ENCODE measurements at places on chromosomes 12 and 14.

DNA sequence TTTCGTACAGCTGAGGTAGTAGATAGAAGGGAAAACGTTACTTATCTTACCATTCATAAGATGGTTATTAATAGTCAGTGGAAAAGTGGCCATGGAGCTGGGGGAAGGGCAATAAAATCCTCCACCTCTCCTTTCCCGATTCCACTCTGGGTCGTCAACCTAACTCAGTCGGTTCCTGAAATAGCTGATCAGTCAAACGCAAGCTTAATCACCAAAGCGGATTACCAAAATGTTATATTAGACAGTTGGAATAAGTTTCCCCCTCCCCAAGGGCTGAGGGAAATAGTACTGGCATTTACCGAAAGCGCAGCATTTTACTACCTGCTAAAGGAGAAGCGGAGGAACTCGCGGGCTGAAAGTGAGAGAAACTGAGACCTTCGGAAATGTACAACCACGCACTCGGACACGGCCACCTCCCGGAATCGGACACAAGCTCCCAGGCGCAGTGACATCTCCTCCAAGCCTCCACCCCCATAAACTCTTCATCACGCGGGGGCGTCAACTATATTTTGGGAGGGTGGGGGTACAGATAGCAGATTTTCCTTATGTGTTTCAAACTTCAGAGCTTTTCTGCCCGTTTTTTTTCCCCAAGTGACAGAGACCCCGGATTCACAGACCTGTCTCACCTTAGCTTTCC, 1.2 kb downstream of the PPM1H start:
- DNase-seq, result no peak

DNA sequence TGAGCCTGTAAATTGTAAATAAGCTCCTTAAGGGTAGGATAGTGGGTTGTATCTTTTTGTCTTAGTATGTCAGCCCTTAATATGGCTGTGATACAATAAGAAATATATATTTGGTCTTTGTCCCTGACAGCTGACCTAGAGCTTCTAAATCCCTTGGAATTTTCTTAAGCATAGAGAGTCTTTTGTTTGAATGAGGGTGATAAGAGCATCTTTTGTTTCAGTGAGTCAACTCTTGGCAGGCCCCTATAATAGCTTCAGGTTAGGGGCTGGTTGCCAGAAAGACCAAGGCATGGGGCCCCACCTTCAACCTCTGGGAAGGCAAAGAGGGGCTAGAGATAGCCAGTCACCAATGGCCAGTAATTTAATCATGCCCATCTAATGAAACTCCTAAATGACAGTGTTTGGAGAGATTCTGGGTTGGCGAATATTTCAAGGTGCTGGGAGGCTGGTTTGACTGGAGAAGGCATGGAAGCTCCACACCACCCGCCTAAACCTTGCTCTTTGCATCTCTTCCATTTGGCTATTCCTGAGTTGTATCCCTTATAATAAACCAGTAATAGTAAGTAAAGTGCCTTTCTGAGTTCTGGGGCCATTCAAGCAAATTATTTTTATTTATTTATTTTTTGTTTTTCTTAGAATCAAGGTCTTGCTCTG, 10.5 kb downstream of the PALS1 start:
- DNase-seq, result no peak

DNA sequence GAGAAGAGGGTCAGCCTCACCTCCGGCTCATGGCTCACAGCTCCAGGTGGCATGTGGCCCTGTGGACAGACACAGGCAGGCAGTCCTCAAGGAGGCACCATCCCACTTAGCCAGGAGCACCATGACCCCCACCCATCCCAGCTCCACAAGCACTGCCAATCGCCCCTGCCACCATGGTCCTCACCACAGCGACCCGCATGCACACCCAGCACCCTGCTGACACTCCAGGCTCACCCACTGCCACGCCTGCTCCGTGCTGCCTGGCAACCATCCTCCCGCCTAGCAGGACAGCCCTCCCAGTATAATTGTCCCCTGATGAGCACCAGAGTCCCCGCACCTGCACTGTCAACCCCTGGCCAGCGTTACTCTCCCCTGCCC, 50.9 kb downstream of the TRPV4 start:
- no peak for DNase-seq

DNA sequence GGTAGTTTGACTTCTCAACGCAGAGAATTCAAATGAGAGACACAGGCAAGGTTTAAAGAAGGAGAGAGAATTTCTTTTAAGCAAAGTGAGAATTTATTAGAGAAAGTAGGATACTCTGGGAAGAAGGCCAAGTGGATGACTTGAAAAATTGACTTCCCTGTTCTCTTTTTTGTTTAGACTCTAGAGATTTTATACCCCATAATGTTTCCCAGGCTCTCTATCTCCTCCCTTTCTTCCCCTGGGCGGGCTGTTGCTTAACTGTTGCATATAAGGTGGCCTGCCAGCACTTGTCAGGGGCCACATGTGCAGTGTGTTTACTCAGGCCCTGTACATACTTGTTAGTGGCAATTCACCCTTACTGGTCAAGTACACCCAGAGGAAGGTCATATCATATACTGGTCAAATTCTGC, 403.7 kb downstream of the SLC6A15 start:
- no peak for DNase-seq

DNA sequence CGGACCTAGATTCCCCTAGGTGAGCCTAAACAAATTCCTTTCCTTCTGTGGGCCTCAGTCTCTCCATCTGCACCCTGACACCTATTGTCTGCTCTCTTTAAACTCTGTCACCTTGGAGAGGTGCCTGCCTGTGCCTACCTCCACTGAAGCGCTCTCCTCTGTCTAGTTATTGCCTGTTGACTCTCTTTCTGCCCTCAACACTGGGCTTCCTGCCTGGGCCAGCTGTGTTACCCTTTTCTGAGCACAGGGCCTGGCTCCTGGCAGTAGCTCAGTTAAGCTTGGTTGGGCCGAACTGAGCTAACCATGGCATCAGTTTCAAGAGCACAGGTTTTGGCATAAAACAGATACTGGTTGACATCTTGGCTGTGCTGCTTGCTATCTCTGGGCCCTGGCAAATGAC, 43.5 kb downstream of the PRMT8 start:
- DNase-seq, result no peak

DNA sequence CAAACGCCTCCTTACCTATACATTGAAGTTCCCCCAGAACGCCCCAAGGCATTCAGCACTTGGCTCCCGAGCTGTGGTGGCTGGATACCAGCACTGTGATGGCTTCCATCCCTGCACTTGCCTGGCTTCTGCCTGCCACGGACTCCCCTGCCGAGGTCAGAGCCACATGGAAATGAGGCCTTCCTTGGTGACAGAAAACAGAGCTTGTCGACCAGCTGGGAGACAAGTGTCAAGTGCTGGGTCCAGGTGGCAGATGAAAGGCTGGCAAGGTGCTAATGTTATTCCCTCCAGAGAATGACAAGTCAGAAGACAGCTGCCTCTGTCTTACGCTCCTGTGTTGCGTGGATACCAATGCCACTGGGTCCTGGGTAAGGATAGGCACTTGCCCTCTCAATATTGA, 26.2 kb upstream of the GNG2 start:
- DNase-seq, result no peak

DNA sequence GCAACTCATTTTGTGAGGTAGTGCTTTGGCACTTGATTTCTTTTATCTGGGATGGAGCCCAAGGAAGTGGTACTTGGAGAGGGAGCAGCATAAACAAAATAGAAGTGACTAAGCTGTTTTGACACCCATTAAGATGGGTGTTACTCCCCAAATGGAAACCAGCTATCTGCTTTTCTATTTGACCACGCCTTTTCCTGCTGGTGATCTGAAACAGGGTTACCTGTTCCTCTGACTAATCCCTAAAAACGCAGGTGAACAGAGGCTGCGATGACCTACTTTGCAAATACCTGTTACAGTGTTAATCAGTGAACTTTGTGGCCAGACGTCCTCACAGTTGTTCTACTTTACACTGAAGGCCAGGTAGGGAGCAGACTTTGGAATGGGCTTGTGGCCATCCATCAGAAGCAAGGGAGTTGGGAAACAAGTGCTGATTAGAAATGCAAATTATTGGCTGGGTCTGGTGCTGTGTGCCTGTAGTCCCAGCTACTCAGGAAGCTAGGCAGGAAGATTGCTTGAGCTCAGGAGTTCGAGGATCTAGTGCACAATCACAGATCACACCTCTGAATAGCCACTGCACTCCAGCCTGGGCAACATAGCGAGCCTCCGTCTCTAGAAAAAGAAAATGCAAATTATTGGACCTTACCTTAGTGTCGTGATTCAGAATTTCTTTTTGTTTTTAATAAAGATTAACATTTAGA, 58.3 kb upstream of the HECTD1 start:
- no peak for DNase-seq

GRCh38 chr12:47249719-47250357, 170.1 kb upstream of the AMIGO2 start:
- no peak for DNase-seq

GRCh38 chr12:34400986-34401658, 378.8 kb downstream of the ALG10 start:
- DNase-seq, result no peak

DNA sequence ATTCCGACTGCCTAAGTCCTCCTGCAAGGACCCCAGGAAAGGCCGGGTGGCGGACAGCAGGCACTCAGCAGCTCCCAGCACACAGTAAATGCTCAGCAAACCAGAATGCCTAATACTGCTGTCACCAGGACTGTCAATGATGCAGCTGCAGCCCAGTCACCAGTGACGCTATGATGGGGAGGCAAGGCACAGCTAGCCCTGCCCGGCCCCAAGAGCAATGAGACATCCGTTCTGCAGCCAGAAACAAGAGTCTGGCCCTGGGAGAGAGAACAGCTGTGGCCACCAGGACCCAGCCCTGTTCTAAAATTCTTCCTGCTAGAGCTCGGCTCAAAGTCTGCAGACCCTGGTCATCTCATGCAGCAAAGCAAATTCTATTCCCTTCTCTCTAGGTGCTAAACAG, 69.8 kb downstream of the NCOR2 start:
- DNase-seq, result no peak

DNA sequence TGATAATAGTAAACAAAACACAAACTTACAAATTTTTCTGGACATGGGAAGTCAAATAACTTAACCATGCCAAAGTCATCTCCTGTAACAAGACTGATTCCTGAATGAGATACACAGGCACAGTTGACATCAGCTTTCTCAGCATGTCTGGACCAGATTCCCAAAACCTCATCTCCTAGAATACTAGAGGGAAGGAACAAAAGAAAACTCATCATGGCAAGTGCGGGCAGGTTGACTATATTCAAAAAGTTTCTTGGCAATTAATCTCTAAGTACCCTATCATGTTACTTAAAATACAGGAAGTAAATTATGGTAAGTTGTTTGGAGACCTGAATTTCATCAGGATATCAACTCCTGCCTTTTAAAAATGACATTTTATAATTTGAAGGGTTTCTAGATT, 53.9 kb downstream of the ZC3H14 start:
- no peak for DNase-seq

GRCh38 chr14:24701062-24701461, 67.1 kb upstream of the GZMB start:
- no peak for DNase-seq

DNA sequence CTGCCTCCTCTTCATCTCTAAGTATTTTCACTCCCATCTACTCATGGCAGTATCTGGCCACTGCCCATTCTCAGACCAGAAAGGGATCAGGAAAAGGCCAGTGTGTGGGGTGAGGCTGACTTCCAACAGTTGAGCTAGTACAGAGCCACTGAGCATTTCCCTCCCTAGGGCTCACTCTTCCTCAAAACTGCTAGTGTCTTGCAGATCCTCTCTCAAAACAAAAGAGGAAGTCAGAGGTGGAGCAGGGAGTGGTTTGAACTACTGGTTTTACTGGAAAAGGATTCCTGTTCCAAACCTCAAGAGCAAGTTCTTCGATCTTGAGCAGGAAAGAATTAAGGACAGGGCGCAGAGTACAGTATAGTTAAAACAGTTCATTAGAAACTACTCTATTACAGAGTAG, 11.7 kb upstream of the RNASE10 start:
- no peak for DNase-seq

DNA sequence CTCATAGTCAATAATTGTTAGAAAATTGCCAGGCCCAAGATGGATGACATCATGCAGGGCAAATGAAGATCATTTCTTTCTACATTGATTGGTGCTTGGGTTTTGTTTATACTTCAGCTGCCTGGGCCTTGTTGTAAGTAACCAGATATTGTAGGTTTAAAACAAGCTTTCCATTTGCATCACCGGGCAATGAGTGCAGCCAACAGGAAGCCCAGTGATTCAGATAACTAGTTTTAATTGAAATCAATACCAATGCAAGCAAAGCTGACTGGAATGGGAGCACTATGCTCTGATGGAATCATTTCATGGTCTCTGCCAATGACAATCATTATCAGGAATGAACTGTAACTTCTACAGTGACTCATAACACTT, 279.3 kb downstream of the DUSP6 start:
- no peak for DNase-seq

DNA sequence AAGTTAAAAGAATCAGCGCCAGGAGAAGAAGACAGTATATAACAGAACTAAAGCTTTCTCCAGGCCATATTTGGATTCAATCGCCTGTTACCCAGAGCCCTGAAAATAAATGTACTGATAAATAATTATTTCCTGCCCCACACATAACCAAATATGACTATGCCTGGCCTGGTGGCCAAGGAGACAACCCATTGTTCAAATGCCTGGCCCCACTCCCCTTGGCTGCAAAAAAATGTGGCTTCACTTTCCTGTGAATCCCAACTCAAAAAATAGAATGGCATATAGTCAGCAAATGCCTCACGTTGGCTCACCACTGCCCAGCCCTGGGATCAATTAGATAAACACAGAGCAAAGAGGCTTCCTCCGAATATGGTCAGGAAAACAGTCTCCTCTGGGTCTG, 472.1 kb downstream of the BCL11B start:
- DNase-seq, result no peak

- no peak for DNase-seq
These were observed 1069.0 kb downstream of the FSCB start for GRCh38 chr14:43438056-43438455.

DNA sequence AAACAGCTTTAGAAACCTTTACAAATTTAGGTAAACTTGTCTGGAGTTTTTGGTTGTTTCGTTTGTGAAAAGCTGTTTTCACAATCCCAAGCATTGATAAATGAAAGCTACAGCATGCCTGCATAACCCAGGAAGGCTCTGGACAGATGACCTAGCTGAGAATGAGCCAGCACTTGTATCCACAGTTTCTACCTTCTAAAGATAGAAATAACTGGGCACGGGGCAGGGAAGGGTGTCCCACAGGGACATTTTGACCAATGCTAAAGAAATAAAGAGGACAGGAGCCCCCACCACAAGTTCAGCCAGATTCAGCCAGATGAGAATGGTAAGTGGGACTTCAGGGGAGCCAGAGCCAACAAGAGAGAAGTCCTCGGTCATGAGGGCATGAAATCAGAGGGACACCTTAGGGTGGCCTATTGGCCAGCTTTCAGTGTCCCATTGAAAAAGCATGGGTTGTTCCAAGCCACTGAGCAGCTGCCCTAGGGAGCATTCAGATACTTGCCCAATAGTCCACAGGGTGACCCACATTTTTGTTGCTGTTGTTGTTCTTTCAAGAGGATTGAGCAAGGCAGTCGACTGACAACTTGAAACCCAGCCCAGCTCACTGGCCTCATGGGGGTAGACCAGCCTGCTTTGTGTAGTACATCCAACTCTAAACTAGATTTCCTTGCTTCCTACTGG, 140.3 kb upstream of the NUDT4 start:
- no peak for DNase-seq

Measured in T-helper 2 cell treated with Interferon-gamma antibody and Interleukin-4, amounts not matched to agents 5 μg/mL and 100 μg/mL, for 36 hours (primary cell).